ENCODE measurements at places on chromosomes 4 and X.

GRCh38 chrX:154471839-154472684 is 7.0 kb downstream of the LAGE3 start:
- DNase-seq, result no peak

DNA sequence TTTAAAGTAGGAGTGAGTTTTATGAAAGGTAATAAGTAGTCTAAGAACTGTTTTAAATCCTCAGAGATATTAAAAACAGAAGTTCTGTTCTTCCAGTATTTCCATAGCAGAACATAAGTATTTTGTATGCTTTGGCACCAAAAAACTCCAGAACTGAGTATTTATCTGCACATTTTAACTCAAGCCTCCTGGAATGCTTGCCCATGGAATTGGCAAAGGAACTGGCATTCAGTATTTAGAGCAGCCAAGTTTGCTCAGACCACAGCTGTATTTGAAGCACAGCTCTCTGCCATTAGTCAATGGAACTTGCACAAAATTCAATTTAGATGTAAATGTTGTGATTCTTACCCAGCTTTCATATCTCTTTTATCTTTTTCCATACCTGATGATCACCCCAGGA is 42.2 kb downstream of the NDNF start:
- DNase-seq, result no peak

DNA sequence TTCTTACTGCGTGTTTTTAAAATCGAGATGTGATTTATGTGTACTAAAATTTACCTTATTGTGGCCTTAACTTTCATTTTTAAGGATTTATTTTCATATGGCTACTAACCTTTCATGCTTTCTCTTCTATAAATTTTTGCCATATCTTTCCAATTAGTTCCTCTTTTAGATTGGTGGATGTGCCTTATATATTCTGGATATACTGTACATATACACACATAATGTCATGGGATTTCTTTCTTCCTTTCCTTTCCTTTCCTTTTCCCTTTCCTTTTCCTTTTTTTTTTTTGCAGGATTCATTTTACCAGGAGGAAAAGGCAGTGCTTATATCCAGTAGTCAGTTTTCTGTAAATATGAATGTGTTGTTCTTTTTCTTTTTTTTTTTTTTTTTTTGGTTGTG is 37.2 kb downstream of the FHIP1A start:
- DNase-seq, result no peak

DNA sequence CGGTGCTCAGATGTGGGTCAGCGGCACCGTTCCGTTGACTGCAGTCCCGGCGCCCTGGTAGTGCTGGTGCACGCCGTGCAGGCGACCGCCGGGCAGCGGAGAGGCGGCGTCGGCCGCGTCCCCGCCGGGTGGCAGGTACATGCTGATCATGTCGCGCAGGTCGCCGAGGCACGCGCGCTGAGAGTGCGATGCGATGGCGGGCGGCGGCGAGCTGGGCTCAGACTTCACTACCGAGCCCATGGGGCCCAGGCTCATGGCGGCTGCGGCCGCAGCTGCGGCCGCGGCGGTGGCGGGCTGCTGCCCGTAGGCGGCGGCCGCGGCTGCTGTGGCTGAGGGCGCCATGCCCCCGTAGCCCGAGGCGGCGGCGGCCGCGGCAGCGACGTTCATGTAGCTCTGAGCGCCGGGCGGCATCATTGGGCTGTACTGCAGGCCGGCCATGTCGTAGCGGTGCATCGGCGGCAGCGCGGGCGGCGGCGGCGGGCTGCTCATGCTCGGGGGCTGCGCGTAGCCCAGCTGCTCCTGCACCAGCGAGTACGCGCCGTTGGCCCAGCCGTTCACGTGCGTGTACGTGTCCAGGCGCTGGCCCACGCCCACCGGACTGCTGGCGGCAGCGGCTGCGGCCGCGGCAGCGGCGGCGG is 1.0 kb downstream of the SOX3 start:
- DNase-seq, result no peak

DNA sequence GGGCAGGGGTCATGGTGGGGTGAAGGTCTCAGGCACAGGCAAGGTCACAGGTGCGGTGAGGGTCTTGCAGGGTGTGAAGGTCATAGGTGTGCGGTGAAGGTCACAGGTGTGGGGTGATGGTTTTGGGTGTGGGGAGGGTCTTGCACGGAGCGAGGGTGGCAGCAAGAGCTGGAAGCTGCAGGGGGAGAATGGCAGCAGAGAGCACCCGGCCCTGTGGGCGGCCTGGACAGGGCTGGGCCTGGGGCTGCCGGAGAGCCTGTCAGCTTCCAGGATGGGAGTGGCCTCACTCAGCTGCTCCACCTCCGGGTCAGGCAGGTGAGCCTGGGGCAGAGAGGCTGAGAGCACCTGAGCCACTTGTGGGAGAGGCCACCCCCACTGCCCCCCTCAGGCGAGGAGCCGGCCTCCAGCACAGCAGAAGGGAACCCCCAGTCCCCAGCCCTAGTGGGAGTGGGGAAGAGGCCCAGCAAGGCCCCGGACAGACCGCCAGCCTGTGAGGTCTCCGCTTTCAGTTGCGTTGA is 1.5 kb downstream of the MSANTD1 start:
- no peak for DNase-seq

- peak; percentile 54 for DNase-seq
Observed at GRCh38 chr4:5979981-5980380, 38.2 kb downstream of the C4orf50 start.

- DNase-seq, result no peak
Observed at GRCh38 chr4:173005912-173006633, 162.5 kb upstream of the GALNT7 start.

DNA sequence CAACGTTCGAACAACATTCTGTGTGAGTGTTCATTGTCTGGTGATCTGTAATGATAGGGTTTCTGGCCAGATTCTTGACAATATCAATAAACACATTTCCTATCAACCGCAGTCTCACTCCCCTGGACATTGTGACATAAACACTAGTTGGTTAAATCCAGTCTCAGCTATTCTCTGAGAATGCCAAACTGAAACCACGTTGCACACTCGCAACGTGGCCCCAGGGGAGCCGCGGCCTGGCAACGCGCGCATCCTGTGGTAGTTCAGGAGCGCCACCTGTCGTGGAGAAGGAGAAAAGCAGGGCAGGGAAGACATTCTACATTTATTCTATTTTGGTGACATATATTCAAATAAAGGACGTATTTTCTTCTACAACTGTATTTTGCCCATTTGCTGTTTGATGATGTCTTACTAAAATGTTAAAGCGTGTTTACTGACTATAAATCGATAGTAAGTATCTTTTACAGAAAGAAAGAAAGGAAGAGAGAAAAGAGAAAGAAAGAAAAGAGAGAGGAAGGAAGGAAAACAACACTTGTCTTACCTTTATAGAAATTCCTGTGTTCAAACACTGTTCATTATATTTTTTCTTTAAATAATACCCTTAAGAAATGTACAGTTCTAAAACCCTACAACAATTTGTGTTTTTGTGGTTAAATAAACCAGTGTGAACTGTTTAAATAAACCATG is 738.3 kb upstream of the FRG1 start:
- DNase-seq, result no peak

DNA sequence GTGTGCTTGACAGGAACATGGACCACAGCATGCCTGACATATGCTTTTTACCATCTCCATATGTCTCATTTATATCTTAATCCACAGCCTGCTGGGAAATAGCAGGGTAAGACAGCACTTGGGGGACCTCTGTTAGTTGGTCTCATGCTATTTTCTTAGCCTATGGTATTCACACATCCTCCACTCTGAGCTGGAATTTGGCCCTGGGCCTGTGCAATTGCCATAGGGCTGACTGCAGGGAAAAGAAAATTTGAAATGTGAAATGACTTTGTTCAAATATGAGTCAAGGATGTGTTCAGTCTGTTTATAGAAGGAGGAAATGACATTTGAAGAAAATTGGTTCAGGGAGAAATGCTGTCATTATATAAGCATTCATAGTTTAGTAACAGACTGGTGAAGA is 9.6 kb upstream of the MAP7D3 start:
- DNase-seq, result no peak

- DNase-seq, result no peak
Observed at GRCh38 chr4:155399974-155400697, 23.4 kb upstream of the MAP9 start.

GRCh38 chr4:77433418-77433733 is 172.2 kb upstream of the CXCL13 start:
- peak; percentile 31 for DNase-seq

- no peak for DNase-seq
Observed at GRCh38 chr4:184785813-184786212, 40.0 kb downstream of the ACSL1 start.

- no peak for DNase-seq
Observed at GRCh38 chrX:124231451-124231759, 101.1 kb upstream of the TEX13D start.

DNA sequence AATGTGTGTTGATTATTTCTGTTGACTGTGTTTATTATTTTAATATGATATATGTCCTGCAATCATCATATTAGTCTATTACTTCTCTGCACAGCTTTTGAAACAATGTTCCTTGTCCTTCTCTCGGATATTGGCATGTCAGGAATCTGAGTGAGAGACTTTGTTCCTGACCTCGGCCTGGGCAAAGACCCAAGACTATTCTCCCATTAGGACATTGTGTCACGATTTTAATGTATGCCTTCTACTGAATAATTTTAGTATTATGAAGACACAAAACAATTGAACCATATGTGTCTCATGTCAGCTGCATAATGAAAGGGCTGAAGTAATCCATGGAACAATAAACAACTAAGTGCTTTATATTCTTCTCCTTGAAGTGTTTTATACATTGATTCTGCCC is 580.8 kb upstream of the TENM3 start:
- DNase-seq, result no peak

DNA sequence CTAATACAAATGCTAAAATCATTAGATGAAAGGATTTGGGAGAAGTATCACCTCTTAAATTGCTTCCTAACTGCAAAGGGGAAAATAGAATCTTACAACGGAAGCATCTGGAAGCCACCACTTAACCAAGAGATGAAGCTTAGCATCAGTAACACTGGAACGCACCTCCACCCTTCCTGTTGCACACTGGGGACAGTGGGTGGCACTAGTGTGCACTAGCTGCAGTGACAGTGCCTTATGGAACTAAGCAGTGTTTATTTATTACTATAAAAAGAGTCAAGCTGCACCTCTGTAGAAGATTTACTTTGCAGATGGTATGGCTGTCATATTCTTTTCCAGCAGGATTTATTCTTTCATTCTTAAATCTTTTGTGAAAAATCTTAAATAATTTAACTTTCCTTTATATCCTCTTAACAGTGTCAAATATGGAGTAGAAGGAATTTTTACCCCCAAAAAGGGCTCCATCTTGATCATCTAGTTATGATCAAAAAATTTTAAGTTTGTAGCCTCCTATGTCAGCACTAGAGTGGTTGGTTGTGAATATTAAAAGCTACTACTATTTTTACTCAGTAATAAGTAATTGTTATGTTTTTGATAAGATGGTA is 76.7 kb downstream of the SCD5 start:
- DNase-seq, result peak; percentile 4

DNA sequence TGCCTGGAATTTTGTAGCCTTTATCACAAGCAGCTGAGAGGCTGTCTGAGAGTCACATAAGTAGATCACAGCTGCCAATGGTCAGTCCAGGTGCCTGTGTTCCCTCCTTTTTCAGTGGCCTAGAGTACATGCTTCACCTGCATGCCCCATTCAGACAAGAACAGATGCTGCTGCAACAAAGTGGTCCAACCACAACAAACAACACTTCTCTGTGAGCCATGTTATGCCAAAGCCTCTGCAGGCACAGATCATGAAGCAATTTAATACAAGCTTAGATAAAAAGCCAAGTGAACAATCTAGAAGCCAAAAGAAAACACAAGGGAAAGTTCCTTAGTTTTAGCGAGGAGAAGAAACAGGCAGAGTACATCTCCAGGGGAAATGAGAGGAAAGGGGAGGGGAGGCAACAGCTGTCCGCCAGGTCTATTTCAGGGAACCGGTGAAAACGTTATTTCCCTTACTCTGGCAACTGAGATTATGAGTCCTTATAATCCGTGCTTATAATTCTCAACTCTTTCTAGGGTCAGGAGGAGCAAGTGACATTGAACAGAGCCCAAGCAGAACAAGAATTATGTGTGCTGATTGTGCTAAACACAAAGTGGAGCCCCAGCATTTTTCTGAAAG is 92.6 kb downstream of the TSPAN5 start:
- DNase-seq, result no peak

- no peak for DNase-seq
Observed at GRCh38 chr4:118918388-118918787, 29.7 kb downstream of the SYNPO2 start.

DNA sequence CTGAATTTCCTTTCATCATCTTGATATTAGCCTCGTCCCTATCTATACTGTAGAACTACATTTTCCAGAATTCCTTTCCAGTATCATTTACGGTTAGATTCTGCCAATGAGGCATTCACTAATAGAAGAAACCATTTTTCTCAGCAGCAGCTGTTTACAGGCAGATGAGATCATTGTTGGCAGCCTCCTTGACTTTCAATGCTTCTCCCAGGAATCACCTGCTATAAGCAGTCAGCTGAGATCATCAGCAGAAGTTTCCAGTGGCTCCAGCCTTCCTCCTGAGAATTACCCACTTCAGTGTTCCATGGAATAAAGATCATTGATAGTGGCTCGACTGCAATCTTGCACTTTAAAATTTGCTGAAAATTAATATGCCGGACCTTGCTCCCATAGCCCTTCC is 157.3 kb upstream of the TET2 start:
- peak; percentile 69 for DNase-seq

GRCh38 chrX:47212381-47213293 is 5.8 kb upstream of the CDK16 start:
- DNase-seq, result no peak

GRCh38 chr4:66688674-66689073 is 856.6 kb downstream of the CENPC start:
- DNase-seq, result peak; percentile 51

DNA sequence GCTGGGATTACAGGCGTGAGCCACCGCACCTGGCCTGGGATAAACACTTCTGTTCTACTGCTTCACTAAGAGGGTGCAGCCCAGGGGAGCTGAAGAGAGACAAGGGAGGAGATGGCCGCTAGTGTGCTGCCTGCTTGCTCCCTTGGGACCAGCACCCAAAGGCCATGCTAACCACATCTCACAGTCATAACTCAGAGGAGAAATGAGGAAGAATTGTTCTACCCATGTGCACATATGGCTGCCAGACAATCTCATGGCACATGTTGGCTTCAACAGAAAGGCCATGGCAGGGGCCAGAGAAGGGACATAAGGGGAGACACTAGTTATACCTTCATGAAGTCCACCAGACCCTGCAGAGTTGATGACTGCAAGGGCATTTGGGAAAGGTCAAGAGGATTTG is 22.4 kb downstream of the CLDN22 start:
- DNase-seq, result no peak

DNA sequence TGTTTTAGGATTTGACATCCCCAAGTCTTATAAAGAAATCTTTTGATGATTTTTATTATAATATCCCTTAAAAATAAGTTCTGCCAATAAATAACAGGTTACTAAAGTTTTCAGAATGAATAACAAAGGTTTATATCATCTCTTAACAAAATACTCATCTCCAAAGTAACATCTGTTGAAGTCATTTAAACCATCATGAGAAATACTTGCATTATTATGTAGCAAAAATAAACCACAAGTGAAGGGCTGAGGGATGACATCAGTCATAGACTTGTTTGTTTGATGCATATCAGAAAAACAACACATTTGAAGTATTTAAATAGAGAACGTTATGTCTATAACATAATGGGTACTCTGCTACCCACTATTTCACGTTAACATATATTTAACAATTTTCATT is 114.9 kb downstream of the SPOCK3 start:
- DNase-seq, result no peak
